ENCODE measurements at places on chromosomes 2 and 18. TPM values are rescaled to one million over a fixed set of nuclear protein-coding genes. Genes with fewer than 3 reads are reported as not detected.

The HOXD4 gene
- 2.8 TPM for total RNA-seq

The EFR3B gene
- total RNA-seq, result 0.28 TPM

The NTSR2 gene
- not detected for total RNA-seq

The KIAA2012 gene
- total RNA-seq, result not detected

The MERTK gene
- total RNA-seq, result 17.3 TPM

The ASPRV1 gene
- total RNA-seq, result 0.09 TPM

The IL1R1 gene
- total RNA-seq, result 23.2 TPM

The ITPRID2 gene
- total RNA-seq, result 200 TPM

The NAT8 gene
- not detected for total RNA-seq

The LYG2 gene
- total RNA-seq, result not detected

The SCN2A gene
- under 0.01 TPM for total RNA-seq

The CRACDL gene
- total RNA-seq, result 8.7 TPM

The FBXO41 gene
- total RNA-seq, result 0.56 TPM

The HOXD8 gene
- total RNA-seq, result 4.1 TPM

The PLCD4 gene
- total RNA-seq, result 0.85 TPM

The TACR1 gene
- total RNA-seq, result not detected

Data from endothelial cell of coronary artery (primary cell).